ENCODE measurements at places on chromosomes 4 and X. TPM values are rescaled to one million over a fixed set of nuclear protein-coding genes. Genes with fewer than 3 reads are reported as not detected.

Gene FMR1
- total RNA-seq: 9.6 TPM

Gene FAM53A
- total RNA-seq: 7.8 TPM

Gene MAGEE1
- total RNA-seq: 0.47 TPM

Gene NALF2
- total RNA-seq: 0.09 TPM

Gene EGFL6
- not detected for total RNA-seq

Gene UTP3
- 16.8 TPM for total RNA-seq

Gene SPRY1
- 59.6 TPM for total RNA-seq

Gene EPGN
- 0.70 TPM for total RNA-seq

Gene SPON2
- 577 TPM for total RNA-seq

Gene CPE
- total RNA-seq: 86.6 TPM

Gene SMIM10
- 7.9 TPM for total RNA-seq

Gene CT55
- not detected for total RNA-seq

Measured in pericardium fibroblast (primary cell).